ENCODE measurements at places on chromosomes 7 and 10.

DNA sequence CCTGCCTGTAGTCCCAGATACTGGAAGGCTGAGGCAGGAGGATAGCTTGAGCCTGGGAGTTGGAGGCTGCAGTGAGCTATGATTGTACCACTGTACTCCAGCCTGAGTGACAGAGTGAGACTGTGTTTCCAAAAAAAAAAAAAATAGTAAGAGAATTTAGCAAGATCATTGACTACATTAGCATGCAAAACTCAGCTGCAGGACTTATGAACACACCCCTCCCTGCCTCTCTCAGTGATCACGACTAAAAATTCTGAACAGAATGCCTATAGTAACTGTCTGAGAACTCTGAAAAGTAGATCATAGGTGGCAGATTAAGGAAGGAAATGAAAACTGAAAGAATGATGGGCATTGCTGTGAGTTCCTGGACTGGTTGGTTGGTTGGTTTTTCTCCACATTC lies 50.5 kb downstream of the MYL10 start:
- DNase-seq: no peak

- no peak for DNase-seq
These were observed 110.1 kb upstream of the KLF6 start for GRCh38 chr10:3895045-3895631.

- no peak for DNase-seq
These were observed 15.5 kb downstream of the AOAH start for GRCh38 chr7:36708767-36709166.

GRCh38 chr7:20208651-20209307 lies 8.4 kb downstream of the MACC1 start:
- no peak for DNase-seq

DNA sequence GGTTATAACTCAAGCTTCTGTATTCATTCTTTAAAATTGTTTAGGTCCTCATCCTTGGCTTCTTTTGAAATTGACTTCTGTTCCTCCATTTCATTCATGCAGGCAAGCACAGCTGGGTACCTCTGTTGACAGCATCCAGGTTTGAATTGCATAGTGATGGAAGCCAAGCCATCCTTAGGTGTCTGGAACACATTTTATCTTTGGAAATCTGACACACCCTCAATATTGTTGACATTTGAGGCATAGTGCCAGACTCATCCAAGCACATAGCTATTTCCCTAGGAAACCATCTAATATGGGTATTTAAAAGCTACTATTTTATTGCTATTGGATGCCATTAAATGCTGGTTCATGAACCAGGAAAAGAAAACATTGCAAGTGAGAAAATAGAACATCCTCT lies 142.1 kb upstream of the PTPRZ1 start:
- DNase-seq: no peak

DNA sequence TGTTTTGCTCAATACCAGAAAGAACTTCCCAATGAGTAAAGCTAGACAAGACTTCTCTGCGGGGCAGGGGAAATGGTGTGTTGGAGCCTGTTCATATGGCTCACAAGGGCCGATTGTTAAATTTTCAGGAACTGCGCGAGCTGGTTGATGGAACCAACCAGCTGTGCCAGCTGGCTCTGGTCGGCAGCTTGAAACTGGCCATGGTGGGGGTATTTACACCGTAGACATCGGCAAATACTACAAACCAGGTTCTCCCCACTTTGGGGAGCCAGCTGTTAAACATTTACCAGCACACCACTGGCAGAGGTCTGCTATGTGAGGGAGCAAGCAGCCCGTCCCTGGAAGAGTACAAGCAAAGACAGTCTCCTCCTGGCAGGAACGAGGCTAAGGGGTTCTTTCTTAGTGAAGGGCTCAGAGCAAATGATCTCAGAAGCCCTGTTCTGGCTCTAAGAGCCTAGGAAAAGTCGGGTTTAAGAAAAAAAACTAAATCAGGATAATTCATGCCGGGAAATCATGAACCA lies 8.8 kb upstream of the ZMIZ1 start:
- no peak for DNase-seq

- DNase-seq: no peak
These were observed 5.0 kb downstream of the GPER1 start for GRCh38 chr7:1092806-1093501.

- peak; percentile 43 for DNase-seq
These were observed 356.3 kb downstream of the DNAJB6 start for GRCh38 chr7:157693071-157693520.

DNA sequence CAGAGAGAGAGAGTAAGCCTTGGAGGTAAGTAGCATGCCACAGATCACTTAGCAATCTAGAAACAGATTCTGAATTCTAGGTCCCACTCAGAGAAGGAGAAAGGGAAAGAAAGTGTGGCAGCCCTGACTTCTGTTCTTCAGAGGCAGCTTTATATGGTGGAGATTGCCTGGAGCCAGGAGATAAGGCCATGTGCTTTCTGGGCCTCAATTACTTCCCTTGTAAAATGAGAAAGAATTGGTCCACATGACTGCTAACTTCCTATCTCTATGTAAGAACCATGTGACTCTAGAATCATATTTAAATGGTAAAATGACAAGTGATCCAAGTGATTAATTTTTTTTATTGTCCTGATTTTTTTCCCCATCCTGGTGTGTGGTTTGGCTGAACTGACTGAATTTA lies 64.1 kb downstream of the HHEX start:
- DNase-seq: no peak

- no peak for DNase-seq
These were observed 190.3 kb downstream of the COBL start for GRCh38 chr7:51126324-51126723.

GRCh38 chr10:10038348-10038747 lies 979.3 kb upstream of the CELF2 start:
- no peak for DNase-seq

GRCh38 chr7:16524332-16524731 lies 2.3 kb upstream of the LRRC72 start:
- no peak for DNase-seq

GRCh38 chr7:141979568-141979967 lies 6.0 kb upstream of the TAS2R38 start:
- no peak for DNase-seq

- no peak for DNase-seq
These were observed 31.9 kb downstream of the FAM107B start for GRCh38 chr10:14742815-14743214.

- DNase-seq: no peak
These were observed 7.6 kb upstream of the ADO start for GRCh38 chr10:62796896-62797295.

- DNase-seq: no peak
These were observed 33.7 kb downstream of the INSIG1 start for GRCh38 chr7:155331396-155331795.

DNA sequence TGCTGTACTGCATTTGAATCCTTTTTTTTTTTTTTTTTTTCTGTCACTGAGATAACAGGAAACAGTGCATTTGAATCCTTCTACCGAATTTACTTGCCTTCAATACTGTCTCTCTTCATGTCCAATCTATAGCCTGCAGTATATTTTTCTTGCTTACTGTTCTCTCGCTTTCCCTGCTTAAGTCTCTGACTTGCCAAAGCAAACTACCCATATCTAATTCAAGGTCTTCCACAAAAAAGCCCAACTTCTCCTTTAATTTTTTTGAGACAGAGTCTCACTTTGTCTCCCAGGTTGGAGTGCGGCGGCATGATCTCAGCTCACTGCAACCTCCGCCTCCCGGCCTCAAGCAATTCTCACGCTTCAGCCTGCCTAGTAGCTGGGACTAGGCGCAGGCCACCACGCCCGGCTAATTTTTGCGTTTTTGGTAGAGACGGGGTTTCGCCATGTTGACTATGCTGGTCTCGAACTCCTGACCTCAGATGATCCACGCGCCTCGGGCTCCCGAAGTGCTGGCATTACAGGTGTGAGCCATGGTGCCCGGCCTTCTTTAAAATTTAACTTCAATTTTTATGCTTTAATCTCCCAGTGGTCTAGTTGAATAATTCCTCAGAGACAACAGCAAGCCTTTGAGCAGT lies 882 bp downstream of the PDCD11 start:
- DNase-seq: no peak

- peak; percentile 39 for DNase-seq
These were observed 39.3 kb upstream of the DUSP5 start for GRCh38 chr10:110458266-110458920.

GRCh38 chr7:40760293-40760964 lies 625.6 kb downstream of the SUGCT start:
- no peak for DNase-seq
